ENCODE measurements at places on chromosomes 16 and 17.

DNA sequence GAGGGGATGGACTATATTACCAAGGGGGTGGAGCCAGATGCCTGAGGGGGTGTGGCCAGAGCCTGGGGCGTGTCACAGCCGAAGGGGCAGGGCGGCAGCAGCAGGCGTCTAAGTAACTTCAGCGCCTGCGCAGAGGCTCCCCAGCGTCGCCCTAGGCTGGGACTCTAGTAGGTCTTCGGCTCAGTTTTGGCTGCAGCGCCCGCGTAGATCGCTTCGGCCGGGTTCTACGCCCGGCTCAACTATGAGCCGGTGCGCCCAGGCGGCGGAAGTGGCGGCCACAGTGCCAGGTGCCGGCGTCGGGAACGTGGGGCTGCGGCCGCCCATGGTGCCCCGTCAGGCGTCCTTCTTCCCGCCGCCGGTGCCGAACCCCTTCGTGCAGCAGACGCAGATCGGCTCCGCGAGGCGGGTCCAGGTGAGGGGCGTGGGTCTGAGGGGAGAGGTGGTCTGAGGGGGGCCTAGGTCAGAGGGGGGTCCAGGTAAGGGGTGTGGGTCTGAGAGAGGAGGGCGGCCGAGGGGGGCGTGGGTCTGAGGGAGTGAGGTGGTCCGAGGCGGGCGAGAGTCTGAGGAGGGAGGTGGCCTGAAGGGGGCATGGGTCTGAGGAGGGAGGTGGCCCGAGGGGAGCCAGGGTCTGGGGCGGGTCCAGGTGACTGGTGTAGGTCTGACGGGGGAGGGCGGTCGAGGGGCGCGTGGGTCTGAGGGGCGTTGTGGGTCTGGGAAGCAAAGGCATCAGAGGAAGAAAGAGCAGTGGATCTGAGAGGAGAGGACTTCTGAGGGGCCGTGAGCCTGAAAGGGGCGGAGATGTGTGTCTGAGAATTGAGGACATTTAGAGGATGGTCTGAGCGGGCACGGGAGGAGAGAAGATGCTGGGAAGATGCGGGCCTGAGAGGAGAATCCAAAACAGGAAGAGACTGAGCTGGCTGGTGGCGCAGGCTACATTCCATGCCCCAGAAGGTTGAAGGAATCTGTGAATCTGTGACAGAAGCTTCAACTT lies at the start of gene LPCAT2:
Gene LPCAT2, plus strand, starts transcription at position 132 of the 991 bp plus-strand sequence. Its CDS starts 110 bp downstream, at position 242.
- peak; percentile 91 for DNase-seq

GRCh38 chr17:68527314-68527713 lies 15.1 kb downstream of the PRKAR1A start:
- DNase-seq = no peak

DNA sequence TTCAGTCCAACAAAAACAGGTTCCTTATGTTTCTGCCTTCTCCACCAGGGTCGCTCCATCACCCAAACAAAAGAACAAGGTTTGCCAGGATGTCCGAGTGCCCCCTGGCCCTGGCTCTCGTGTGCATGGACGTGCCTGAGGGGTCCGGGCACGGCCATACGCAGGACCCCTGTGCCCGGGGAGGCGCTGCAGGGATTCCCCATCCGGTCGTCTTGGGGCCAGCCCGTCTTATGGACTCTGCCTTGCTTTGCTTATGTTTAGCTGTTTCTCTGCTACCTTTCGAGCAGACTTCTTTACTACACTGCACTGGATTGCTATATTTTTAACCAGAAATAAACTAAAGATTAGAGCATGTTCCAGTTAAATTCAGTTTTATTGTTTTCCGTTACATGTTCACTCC lies 68.0 kb downstream of the KLHDC4 start:
- DNase-seq = no peak

DNA sequence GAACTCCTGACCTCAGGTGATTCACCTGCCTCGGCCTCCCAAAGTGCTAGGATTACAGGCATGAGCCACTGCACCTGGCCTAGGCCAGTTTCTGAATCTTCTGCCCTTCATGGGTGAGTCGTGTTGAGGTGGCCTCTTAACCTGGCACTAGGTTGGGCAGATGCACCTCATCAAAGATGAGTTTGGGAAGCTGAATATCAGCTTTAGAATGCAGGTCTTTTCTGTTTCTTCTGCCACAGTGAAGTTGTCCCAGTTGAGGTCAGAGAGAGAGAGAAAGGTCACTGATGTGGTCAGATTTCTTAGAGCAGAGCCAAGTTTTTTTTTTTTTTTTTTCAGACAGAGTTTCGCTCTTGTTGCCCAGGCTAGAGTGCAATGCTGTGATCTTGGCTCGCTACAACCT lies 111.3 kb upstream of the WSCD1 start:
- no peak for DNase-seq

DNA sequence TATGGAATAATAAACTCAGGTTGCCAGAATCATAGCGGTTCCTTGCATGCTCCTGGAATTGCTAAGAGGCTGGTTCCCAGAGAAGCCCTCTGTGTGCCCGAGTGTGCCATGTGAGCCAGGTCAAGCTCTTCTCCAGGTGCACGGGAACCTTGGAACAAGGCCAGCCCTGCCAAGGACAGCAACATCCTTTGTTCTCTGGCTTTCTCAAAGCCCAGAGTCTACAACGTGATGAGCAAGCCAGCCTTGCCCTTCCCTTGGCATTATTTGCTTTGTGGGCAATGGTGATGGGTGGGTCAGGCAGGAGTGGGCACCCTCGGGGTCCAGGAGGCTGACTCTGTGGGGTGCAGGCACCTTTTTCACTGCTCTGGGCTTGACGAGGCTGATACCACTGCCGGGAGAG lies 14.2 kb upstream of the SEC14L1 start:
- peak; percentile 37 for DNase-seq

GRCh38 chr16:81237942-81238295 lies 570 bp upstream of the BCO1 start:
- no peak for DNase-seq

Measured in epithelial cell of esophagus (primary cell).